ENCODE measurements at places on chromosomes 5 and 9.

DNA sequence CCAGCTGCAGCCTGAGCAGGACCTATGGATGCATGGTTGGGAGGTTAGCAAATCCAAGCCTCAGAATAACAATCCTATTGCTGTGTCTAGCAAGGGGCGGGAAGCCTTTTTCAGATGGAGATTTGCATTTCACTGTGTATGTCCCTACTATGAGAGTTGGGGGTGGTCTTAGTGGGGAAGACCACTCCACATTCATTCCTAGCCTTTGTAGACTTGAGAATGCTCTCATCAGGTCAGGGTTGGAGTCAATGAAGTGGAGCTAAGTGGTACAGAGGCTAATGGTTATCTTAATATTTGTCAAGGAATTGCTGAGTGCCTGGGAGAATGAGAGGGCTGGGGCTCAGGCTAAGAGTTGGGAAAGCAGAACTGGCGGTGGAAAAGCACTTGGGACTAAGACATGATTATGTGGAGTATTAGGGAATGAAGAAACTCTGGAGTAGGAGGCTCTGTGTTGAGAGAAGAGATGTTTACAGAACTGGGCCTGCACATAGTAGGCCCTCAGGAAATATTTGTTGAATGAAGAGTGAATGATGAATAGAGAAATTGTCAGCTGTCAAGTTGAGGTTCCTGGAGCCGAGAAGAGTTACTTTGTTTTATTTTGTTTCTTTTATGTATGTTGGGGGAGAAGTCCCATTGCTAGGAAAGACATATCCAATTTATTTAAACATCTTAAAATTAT, 175.5 kb upstream of the SPRY4 start:
- no peak for DNase-seq

GRCh38 chr9:6418764-6419163, 5.8 kb downstream of the UHRF2 start:
- DNase-seq: no peak

DNA sequence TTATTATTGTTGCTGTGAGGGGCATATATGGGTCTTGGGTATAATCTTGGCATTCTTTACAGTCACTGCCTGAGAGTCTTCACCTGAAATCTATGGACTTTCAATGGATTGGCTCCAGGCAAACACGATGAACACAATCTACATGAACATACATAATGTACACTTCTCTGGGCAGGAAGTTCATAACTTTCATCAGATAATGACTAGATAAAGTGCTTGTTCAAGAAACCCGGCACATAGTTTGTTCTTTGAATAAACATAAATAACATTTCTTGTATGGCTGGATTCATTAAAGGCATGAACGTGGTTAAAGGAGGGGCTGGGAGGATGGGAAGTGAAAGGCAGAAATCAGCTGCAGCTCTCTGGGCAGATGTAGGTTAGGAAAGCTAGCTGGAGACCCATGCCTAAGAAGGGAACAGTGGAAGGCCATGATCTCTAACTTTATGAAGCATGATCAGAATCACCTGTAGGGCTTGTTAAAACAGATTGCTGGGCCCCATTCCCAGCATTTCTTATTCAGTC, 306.9 kb upstream of the EFNA5 start:
- DNase-seq: no peak

DNA sequence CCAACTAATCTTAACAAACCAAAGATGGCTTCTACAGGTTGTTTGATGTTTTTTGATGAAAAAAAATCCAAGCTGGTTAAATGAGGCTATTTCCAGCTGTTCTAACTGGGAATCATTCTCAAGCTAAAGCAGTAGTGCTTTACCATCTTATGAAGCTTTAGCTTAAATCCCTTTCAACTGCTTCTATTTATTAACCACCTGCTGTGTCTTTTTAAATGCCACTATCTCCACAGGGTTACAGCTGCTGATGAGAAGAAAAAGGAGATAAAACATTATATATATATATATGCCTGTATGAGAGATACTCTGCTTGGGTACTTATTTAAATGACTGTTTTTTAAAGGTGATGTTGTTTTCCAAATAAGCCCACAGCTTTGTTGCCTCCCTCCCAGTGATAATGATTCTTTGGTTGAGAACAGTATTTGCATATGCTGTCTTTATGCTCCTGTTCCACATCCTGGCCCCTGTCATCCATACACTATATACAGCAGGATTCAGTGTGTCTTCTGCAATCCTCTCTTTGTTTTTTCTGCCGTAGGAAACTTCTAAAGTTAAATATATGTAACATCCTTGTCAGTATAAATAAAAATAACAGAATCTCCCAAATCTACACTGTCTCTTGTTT, 164.0 kb downstream of the PAM start:
- DNase-seq: no peak

- DNase-seq: no peak
Measured at GRCh38 chr5:106959387-106959786, 711.4 kb downstream of the EFNA5 start.

- no peak for DNase-seq
Measured at GRCh38 chr5:108312258-108312657, 69.6 kb downstream of the FBXL17 start.

Data from NCI-H345 (cell line).